Stimulated activated naive CD4-positive, alpha-beta T cell treated with Interleukin-2 at 50 U/mL for 16 hours (primary cell): ENCODE measurements at places on chromosomes 11 and 22.

DNA sequence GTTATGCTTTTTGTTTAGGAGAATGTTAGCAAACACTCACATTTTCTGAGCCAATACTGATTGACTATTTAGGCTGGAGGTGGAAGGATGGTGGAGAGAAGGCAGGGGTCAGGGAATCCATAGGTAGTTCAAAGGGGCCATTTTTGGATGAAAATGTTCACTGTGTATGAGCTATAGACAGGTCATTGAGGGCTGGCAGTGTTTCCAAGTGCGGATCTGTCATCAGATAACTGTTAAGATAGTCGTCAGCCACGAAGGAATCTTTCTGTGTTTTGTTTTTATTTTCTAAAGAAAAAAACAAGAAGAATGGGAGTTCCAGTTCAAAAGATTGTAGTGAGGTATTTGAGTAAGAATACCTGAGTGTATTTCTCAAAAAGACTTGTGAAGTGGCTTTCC is 3.1 kb downstream of the KCNJ5 start:
- no peak for DNase-seq

- DNase-seq = no peak
Measured at GRCh38 chr22:26357813-26358212, 71.2 kb upstream of the ASPHD2 start.

DNA sequence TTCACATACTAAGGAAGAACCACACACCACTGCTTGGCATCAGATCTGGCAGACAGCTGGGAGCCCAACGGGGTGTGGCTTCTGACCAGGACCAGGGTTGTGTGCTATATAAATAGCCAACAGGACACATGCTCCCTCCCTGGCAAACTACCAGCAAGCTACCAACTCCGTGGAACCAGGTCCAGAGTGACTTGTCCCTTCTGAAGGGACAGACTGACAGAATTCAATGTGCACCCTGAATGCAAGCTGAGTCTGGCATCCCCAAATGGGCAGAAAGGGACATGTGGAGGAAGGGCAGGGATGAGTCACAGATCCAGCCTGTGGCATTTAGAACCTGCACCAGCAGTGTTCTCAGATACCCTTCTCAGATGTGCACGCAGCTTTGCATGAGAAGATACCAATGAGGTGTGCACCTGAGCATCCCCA is 92.9 kb downstream of the MICAL3 start:
- no peak for DNase-seq

DNA sequence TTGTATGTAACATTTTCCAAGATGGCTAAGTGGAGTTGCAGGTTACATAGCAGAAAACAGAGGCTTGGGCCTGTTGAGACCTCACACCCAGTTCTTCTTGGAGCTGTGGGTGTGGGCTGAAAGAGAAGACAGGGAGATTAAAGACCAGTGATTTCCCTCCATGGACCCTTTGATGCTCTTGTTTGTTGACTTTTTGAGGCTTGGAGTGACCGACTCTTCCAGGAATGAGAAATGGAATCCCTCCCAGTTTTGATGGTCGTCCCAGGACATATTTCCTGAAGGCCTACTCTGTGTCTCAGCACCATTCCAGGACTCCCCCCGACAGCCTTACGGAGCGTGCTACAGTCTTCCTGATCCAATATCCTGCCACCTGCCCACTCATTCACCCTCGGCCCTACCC is 96.9 kb downstream of the PTPRJ start:
- DNase-seq = no peak

GRCh38 chr22:50363166-50363802 is 20.2 kb downstream of the PPP6R2 start:
- no peak for DNase-seq

- no peak for DNase-seq
Measured at GRCh38 chr22:44400763-44401060, 88.0 kb upstream of the SHISAL1 start.

DNA sequence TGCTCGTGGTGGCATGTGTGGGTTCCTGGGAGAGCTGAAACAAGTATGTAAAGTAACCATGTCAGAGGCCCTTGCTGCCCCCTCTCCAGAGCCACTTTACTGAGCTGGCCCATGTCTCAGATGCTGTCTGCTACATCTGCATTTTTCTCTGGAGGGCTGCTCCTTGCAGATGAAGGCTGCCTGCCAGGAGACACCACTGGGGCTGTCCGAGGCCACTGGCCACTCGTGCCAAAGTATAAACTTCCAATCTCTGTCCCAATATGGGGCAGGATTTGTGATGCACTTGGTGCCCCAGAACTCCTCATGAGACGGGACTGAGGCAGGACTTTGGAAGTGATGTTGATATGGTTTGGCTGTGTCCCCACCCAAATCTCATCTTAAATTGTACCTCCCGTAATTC is 478.4 kb upstream of the B3GAT1 start:
- DNase-seq = no peak

GRCh38 chr22:49585461-49586243 is 242.0 kb downstream of the BRD1 start:
- DNase-seq = no peak
